AG08395 (cell line): ENCODE measurements at places on chromosomes 4 and X.

DNA sequence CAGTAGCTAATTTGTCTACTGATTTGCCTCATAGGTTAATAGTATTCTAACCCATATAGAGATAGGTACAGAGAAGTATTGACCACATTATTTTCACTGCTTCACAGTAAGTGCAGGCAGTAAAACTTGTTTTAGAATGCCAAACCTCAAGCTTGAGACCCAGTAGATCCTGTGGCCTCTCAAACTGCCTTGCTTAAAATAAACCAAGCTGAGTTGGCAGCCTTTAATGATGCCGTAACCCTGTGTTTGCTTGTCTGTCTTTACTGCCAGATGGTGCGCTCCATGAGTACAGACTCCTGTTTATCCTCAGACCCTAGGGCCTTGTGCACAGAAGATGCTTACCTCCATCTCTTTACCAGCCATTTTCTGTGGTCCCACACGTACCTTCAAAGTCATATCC, 50.8 kb downstream of the ANXA3 start:
- DNase-seq: peak; percentile 7

GRCh38 chrX:2820136-2820771, 8.5 kb upstream of the GYG2 start:
- DNase-seq: no peak

- DNase-seq: no peak
Measured at GRCh38 chr4:173958445-173958844, 325.0 kb downstream of the FBXO8 start.

DNA sequence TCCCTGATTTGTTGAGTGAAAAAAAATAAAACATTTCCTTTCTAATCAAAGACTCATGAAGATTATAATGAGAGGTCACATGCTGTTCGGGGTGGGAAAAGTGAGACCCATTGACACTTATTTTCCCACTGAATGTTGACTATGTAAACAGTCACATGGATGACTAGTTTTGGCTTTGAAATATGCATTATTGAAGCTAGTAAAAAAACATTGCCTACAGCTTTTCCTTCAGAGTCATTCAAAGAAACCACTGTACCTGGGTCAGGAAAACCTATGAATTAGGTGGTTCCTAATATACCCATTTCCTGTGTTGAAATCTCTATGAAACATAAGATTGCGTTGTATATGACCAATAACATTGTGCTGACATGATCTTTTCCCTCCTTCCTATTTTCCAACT, 251.2 kb downstream of the CFAP299 start:
- no peak for DNase-seq

GRCh38 chr4:31084806-31085416, 364.7 kb downstream of the PCDH7 start:
- no peak for DNase-seq

DNA sequence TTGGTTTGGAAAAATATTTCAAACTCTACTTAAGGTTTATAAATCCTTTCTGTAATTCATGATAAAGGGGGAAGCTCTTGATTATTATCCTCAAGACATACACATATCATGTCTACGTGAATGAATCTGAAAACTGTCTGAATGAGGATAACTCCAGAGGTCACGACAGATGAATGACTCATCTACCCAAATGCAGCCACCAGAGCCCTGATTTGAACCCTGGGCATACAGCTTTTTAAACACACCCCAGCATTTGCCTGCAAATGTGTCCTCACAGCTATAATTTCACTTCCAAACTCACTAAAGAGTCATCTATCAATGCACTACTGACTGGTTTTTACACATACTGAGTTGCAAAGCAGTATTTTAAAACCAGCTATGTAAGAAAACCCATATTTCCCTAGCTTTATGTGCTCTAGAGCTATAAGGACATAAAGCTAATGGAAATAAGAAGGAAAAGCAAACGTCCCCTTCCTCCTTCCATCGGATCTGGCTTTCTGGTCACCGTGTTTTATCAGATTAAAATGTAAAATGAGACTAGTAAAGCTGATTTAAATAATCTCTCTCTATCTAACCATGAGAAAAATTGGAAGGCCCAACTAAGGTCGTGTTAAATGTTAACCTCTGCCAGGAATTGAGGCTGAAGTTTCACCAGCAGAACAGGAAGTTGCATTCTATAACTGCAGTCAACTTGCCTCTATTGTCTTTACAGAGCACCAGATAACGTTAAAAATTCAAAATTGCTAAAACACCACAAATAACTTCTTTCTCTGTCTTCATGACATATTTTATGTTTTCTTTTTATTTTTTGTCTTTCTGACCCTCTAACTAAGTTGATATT, 63.1 kb upstream of the SPP1 start:
- DNase-seq: no peak

GRCh38 chr4:72323227-72323626, 245.8 kb downstream of the ADAMTS3 start:
- DNase-seq: no peak

DNA sequence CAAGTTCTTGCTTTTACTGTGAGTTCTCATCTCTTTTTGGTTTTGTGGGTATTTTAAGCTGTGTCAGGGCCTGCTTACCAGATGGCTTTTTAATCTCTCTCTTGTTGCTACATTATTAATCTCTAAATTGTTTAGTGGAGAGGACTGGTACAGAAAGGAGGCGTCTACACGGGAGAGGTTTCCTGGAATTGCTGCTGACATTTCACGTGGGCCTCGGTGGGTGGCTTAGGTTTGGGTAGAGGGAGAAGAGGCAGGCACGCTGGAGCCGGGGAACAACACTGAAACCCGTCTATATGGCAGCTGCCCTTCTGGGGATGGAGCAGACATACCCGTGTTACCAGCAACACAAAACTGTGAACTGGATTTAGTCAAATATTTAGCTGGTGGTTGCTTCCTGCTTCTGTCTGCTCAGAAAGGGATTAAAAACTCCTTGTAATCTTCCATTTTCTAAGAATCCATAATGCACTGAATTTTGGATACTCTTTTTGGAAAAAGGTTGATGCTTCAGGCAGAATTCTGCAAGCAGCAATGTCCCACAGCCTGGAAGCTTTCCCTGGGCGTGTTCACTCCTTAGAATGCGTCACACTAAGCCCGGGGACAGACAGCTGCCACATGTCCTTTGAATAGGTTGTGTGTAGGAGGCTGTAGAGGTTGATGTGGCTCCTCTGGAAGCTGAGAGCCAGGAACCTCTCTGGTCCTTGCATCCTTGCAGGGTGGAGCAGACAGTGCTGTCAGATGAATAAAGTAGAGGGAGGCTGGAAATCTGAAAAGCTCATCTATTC, 199.8 kb upstream of the GATB start:
- DNase-seq: peak; percentile 19

GRCh38 chr4:98542011-98542410, 116.4 kb downstream of the TSPAN5 start:
- no peak for DNase-seq

DNA sequence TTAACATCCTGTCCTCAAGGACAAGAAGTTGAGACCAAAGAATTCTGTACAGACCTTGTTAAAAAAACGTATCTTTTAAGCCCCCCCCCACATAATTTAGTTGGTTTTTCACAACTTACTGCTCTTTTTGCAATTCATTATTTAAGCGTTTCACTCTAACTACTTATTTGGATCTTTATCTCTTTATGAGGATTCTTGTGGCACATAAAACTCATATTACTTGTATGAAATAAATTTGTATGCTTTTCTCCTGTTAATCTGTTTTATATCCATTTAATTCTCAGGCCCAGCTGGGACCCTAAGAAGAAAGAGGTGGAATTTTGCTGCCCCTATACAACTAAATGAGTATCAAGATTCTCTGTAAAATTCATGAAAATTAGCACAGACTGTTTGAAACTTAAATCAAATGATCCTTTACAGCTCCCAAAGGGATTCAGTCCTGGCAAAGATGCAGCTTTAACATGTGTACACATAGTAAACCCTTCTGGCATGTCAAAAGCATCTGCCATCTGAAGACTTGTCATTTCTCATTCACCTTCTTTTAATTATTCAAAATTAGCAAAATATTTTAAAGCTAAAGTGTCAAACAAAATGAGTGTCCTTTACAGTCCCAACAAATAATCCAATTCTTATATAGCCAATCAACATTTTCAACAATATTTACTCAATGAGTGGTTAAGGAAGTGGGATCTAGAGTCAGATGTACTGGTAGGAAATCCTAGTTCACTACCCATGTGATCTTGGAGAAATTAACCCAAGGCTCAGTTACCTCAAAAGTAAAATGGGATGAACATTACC, 17.7 kb downstream of the ARAP2 start:
- DNase-seq: no peak

DNA sequence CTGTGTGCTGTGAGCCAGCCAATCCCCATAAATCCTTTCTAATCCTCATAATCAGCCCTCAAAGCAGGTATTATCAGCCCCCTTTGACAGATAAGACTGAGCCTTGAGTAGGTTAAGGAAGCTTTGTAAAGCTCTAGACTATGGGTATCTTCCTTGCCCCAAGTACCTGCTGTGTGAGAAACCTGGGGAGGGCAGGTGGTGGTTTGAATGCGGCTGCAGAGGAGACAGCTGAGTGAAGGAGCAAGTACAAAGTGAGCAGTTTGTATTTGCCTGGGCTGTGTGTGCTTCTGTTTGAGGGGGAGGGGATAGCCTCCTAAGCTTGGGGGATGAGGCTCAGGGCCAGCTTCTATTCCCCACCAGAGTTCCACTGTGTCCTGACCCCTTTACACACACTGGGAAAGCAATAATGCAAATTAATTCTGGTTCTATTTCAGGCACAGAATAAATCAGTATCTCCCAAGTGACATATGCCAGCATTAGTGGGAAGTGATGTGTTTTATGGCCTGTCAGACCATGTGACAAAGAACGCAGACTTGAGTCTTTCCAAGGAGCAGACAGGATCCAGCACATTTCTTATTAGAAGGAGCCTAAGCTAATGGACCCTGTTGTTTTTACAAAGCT, 63.5 kb downstream of the EVC start:
- DNase-seq: no peak

GRCh38 chr4:150023489-150023888, 54.8 kb upstream of the DCLK2 start:
- no peak for DNase-seq

DNA sequence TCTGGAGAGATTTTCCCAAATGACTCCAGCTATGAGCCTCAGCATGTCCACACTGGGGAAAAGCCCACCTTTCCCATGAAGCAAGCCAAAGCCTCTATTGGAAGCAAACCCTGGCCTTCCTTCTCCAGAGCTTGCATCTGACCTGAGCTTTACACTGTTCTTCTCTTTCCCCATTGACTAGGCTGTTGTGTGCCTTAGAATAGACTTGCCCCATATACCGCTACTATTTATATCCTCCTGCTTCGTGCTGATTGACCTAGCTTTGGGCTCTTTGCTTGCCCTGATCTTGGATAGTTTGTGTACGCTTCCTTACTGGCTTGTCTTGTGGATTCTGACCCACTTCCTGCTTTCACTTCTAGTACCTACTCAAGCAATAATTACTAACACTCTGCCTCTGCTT, 30.9 kb downstream of the FAM9B start:
- no peak for DNase-seq

DNA sequence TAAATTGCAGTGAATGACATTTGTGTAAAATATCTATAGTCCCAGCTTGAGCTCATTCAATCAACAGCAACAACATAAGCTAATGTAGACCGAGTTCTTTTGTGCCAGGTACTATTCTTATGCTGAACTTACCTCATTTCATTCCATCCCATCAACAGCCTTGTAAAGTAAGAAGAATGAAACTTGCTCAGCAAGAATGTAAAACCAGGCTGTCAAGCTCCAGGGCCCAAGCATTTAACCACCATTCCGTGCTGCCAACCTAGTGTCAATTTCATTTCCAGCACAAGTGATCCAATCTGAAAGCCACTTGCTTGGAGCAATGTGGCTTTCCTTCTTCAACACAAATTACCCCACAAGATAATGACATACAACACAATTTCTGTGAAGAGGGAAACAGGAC, 36.6 kb downstream of the RASSF6 start:
- DNase-seq: no peak

DNA sequence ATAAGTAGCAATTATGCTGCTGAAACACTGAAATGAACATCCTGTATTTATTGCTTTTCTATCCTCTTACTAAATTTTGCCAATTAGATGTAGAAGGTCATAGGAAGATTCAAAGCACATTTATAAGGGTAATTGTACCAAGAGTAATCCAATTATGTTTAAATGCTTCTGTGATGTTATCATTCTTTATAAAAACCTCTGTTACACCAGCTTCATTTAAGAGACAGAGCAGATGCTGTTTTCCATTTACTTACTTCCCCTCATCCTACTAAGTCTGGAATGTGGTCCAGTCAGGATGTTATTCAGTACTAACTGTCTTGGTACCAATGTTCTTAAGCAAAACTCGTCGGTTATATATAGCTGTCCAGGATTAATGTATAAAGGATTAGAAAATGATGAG, 539.6 kb downstream of the PDHA2 start:
- no peak for DNase-seq

DNA sequence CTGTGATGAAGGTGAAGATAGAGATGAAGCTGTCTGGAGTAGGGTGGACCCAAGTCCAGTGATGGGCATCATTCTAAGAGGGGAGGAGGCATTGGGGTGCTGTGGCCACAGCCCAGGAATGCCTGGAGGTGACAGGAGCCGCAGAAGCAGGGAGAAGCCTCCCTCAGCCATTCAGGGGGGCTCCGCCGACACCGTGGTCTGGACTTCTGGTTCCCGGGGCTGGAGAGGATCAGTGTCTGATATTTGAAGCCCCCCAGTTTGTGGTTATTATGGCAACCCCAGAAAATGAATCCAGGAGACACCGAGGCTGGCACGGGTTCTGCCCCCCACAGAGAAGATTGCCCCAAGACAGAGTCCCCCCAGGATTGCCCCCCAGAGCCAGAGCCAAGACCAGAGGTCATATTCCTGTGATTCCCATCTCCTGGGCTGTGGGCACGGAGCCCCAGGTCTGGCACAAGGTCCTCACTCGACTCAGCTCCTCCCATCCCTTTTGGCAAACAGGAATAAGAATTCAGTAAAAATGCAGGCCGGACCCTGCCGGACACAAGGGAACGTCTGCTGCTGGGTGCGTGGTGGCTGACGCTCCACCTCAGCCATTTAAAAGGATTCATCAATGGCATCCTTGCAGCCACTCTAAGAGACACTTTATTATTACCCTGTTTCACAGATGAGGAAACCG, 116.6 kb downstream of the CPZ start:
- DNase-seq: no peak

GRCh38 chr4:13515268-13515667, 29.0 kb downstream of the NKX3-2 start:
- no peak for DNase-seq

DNA sequence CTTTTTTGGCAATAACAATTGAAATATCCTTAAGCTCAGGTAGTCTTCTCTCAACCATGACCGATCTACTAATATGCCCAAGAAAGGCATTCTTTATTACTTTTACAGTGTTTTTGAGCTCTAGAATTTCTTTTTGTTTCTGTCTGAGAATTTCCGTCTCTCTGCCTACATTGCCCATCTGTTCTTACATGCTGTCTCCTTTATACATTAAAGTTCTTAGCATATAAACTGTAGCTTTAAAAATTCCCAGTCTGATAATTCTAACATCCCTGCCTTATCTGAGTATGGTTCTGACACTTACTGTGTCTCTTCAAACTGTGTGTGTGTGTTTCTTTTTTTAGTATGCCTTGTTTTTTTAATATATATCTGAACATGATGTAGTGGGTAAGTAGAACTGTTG, 658.1 kb downstream of the GRID2 start:
- no peak for DNase-seq
